ENCODE measurements at places on chromosomes 2 and 18.

GRCh38 chr18:36448384-36449290, 151.1 kb downstream of the FHOD3 start:
- no peaks in the 10 kb centered on the region for H3K4me1 ChIP-seq
- no peaks in the 10 kb centered on the region for H3K36me3 ChIP-seq
- no peak for DNase-seq
- H3K4me3 ChIP-seq: no peak overlapping the region

- H3K4me3 ChIP-seq: no peak overlapping the region
- H3K4me1 ChIP-seq: no peaks in the 10 kb centered on the region
- no peak overlapping the region for H3K27ac ChIP-seq
Observed at GRCh38 chr18:64110692-64111480, 38.0 kb downstream of the LINC00305 start.

DNA sequence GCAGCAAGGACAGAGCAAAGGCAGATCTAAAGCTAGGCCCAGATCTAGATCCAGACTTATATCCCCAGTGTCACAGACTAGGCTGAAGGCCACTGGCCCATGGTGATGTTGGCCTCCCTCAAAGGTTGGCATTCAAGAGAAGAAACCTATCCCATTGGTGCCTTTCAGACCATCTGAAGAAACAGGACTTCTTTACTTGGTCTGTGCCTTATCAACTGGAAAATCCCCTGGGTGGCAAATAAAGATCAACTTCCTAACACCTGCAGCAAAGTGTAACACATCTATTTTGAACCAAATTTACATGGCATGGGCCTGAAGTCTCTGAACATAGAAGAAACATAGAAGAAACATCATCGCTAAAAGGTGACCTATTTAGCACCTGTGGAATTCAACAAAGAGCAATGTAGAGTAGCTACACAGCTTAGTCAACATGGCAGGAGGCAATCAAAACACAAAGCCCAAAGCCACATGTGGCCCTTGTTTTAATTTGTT, 35.8 kb downstream of the METTL4 start:
- no peak for DNase-seq
- no peaks in the 10 kb centered on the region for H3K27me3 ChIP-seq
- H3K27ac ChIP-seq: no peak overlapping the region
- H3K4me1 ChIP-seq: no peaks in the 10 kb centered on the region
- H3K4me3 ChIP-seq: no peak overlapping the region
- no peaks in the 10 kb centered on the region for H3K36me3 ChIP-seq

- H3K4me3 ChIP-seq: no peak overlapping the region
- no peak for DNase-seq
- H3K27ac ChIP-seq: no peak overlapping the region
- peaks cover 3% of the 10 kb centered on the region for H3K36me3 ChIP-seq
- no peaks in the 10 kb centered on the region for H3K27me3 ChIP-seq
- H3K4me1 ChIP-seq: no peaks in the 10 kb centered on the region
Observed at GRCh38 chr2:58571181-58571852, 330.2 kb upstream of the FANCL start.

- no peak overlapping the region for H3K27ac ChIP-seq
- no peak for DNase-seq
- H3K4me1 ChIP-seq: no peaks in the 10 kb centered on the region
- no peaks in the 10 kb centered on the region for H3K27me3 ChIP-seq
- no peaks in the 10 kb centered on the region for H3K36me3 ChIP-seq
Observed at GRCh38 chr2:185006481-185006880, 408.2 kb downstream of the ZNF804A start.

GRCh38 chr2:217798743-217799562, 203.8 kb downstream of the TNS1 start:
- H3K4me3 ChIP-seq: no peak overlapping the region
- peaks cover 5% of the 10 kb centered on the region for H3K4me1 ChIP-seq
- peak overlapping the region; percentile 9 for H3K27ac ChIP-seq
- H3K27me3 ChIP-seq: no peaks in the 10 kb centered on the region
- peak; percentile 30 for DNase-seq

GRCh38 chr2:217642944-217643343, 359.9 kb downstream of the TNS1 start:
- H3K4me1 ChIP-seq: peaks cover 4% of the 10 kb centered on the region
- DNase-seq: no peak
- no peak overlapping the region for H3K27ac ChIP-seq
- H3K4me3 ChIP-seq: no peak overlapping the region
- no peaks in the 10 kb centered on the region for H3K36me3 ChIP-seq

DNA sequence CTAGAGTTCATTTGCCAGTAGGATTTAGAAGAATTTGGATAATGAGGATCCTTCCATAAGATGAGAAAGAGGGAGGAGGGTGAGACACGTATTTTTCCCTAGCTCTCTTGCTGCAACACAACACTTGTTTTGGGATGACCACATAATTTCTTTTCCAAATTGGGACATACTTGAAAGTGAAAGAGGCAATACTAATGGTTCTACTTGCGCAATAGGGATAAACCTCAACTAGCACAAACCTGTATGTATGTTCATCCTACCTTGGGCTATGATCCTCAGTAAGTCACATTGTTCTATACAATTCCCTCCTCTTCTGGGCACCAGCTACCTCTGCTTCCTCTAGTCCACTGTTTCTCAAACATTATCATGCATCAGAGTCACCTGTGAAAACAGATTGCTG, 1208.8 kb upstream of the LRRTM1 start:
- DNase-seq: no peak
- no peak overlapping the region for H3K27ac ChIP-seq
- no peak overlapping the region for H3K4me3 ChIP-seq
- no peaks in the 10 kb centered on the region for H3K4me1 ChIP-seq
- no peaks in the 10 kb centered on the region for H3K27me3 ChIP-seq

DNA sequence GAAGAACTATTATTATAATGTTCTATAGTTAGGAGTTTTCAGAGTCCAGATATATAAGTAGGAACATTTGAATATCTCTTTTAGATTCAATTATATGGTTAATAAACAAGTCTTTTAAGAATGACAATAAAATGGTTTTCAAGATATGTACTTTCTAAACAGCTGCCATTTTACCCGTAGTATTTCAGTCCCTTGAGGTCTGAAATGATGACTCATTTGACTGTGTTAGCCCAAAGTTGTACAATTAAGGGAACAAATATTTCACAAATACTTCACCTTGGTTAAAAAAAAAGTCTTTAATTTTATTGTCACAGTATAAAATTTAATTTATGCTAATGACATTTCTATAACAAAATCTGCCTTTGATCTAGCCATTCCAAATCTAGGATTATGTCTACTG, 91.6 kb upstream of the TANK start:
- H3K36me3 ChIP-seq: no peaks in the 10 kb centered on the region
- no peak for DNase-seq
- H3K27me3 ChIP-seq: no peaks in the 10 kb centered on the region
- H3K4me1 ChIP-seq: no peaks in the 10 kb centered on the region
- H3K27ac ChIP-seq: no peak overlapping the region

DNA sequence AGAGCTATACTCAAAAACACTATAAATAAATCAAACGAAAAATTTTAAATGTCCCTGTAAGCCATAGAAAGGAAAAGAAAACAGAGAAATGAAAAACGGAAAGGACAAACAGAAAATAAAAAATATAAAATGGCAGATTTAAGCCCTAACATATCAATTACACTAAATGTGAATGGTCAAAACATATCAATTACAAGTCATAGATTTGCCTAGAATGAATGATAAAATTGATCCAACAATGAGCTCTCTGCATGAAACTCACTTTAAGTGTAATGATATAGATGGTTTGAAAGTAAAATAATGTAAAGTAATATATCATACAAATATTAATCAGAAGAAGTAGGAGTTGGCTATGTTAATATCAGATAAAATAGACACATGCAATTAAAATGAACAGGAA, 54.2 kb upstream of the TCF4 start:
- H3K4me3 ChIP-seq: no peak overlapping the region
- DNase-seq: no peak
- no peaks in the 10 kb centered on the region for H3K4me1 ChIP-seq

All from uterus (tissue), 4 donors.